Activated CD8-positive, alpha-beta memory T cell treated with anti-CD3 and anti-CD28 coated beads for 1 hour (primary cell): ENCODE measurements at places on chromosomes 6 and 20.

DNA sequence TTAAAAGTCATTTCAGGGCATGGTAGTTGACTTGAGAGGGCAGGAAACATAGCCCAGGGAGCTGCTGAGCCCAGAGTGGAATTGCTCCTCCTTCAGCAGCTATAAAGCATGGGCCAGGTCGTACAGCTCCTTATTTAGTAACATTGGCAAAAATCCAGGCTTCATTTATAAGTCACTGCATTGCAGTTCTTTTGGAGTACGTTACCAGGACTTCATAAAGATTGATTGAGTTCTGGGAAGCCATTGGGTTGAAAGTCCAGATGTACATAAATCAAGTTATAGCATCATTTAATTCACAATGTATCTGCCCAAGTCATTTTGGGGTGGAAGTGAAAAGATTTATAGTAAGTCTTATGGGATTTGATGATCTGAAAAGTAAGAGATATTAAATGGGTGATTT, 53.0 kb upstream of the ANKEF1 start:
- DNase-seq: no peak

DNA sequence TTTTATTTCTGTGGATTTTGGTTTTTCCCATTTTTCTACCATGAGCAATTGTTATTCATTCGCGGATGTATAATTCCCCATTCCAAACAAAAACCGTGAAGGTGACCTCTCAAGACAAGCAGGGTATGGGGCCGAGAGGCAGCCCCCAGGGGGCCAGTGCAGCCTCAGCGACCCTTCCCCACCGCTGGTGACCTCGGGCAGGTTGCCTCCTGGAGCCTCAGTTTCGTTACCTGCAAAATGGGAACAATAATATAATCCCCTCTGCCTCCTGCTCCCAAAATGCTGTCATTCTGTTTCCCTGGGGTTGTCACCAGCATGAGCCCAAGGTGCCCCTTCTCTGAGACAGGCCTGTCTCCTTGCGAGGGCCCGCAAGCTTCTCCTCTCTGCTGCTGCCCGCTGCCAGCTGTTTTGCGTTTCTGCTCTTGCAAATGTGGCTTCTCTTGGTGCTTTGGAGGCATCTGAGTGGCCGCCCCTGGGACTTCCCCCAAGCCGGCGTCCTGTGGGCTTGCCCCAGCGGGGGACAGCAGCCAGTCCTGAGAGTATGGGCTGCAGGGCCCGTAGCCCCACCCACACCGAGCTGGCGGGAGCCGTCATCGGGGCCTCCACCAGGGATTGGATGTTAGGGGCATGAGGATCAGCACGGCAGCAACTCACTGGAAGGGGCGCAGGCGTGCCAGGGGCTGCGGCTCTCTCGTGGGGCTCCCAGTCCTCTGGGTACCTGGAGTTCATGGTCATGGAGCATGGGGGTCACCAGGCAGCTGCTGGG, 161.9 kb downstream of the TAF4 start:
- no peak for DNase-seq

DNA sequence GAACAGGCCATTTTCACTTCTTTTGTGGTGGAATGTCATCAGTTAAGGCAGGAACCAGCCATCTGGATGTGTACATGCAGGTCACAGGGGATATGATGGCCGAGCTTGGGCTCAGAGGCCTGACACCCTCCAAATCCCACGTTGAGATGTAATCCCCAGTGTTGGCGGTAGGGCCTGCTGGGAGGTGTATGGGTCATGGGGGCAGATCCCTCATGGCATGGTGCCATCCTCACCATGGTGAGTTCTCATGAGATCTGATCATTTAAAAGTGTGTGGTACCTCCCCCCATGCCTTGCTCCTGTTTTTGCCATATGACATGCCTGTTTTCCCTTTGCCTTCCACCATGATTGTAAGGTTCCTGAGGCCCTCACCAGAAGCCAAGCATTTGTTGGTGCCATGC, 26.8 kb downstream of the WDR27 start:
- no peak for DNase-seq

- no peak for DNase-seq
These were observed 97.3 kb downstream of the MDGA1 start for GRCh38 chr6:37600312-37600916.

DNA sequence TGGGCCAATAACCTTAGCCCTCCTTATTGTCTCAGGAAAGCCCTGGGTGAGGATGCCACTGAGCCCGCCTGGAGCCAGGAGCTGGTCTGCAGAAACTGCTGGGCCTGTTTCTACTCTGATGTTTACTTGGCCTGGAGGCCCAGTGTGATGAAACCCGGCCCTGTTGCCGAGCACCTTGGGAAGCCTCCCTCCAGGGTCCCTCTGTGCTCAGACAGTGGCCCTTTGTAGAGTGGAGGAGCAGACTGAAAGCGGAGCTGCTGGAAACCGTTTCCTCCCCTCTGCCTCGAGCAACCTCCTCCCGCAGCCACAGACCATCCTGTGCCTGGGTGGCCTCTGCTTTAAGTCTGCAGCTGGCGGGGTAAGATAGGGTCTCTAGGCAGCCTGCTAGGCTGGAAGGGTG, 84.1 kb upstream of the EPB41L1 start:
- no peak for DNase-seq

DNA sequence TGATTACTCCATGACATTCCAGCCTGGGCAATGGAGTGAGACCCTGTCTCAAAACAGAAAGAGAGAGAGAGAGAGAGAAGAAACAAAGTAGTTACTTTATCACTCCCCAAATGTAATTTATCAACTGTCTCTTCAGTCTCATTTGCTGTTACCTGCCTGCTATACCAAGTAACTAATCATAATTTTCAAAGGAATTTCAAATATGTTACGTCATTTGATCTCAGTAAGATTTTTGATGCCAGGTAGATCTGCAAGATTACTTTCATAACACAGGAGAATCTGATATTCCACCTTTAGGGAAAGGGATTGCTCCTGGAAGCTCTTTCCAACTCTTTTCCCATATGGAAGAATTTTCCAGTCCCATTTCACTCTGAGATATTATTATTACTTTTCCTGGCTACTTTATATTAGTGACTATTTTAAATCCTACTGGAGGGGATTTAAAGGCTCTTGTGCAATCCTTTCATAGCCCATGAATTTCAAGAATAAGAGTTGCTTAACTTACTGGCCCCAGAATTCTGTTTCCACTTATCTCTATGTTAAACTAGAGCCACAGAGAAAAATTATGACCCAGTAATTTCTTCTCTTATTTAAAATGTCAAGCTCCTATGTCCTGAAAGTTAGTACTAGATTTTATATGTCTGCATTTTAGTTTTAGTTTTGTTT, 390.2 kb upstream of the FLRT3 start:
- no peak for DNase-seq

DNA sequence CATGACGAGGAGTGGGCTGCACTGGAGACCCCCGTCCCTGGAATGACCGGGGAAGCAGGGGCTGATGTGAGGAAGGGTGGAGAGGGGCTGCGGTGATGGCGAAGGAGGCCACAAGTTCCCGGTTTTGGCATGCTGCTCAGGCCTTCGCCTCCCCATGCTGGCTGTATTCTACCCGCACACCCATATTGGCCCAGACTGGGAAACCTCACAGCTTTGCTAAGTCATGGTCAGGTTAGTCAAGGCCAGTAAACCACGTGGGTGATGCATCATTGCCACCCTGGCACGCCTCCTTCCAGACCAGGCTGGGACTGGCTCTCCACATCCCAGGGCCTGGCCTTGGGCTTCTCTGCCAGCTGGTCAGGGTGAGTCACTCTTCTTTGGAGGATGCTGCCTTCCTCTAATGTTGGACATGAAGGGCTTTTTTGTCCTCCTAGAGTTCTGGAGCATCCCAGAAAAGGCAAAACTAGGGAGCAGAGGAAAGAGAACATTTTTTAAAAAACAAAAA, 53.8 kb downstream of the PCNA start:
- DNase-seq: no peak

DNA sequence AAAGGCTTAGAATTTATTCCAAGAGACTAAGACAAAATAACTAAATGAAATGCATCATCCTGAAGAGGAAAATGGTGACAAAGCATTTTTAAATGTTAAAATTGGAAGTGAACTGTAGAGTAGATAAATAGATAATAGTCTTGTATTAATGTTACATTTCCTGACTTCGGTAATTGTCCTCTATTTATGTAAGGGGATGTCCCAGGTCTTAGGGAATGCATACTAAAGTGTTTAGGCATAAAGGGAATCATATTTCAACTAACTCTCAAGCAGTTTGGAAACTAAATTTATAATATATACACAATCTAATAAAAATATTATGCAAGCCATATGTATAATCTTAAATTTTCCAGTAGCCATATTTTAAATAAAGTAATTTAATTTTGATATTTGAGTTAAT, 159.3 kb downstream of the WDR27 start:
- no peak for DNase-seq
